ENCODE measurements at places on chromosomes 13 and 19.

DNA sequence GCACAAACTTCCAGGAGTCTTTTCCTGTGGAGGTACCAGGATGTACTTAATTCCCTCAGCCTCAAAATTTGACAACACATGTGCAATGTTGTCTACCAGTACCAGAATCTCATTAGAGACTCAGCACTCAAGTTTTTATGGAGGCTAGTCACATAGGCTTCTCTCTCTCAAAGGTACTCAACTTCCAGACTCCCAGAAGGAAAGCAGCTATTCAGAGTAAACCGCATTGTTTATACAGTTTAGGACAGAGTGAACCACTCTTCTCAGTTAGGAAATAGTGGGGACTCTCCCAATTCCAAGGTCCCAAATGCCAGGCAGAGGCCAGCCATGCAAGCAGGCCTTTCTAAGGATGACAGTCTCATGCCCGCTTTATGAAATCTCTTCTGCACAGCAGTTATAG lies 8.5 kb upstream of the C1QTNF9B start:
- no peak for DNase-seq

DNA sequence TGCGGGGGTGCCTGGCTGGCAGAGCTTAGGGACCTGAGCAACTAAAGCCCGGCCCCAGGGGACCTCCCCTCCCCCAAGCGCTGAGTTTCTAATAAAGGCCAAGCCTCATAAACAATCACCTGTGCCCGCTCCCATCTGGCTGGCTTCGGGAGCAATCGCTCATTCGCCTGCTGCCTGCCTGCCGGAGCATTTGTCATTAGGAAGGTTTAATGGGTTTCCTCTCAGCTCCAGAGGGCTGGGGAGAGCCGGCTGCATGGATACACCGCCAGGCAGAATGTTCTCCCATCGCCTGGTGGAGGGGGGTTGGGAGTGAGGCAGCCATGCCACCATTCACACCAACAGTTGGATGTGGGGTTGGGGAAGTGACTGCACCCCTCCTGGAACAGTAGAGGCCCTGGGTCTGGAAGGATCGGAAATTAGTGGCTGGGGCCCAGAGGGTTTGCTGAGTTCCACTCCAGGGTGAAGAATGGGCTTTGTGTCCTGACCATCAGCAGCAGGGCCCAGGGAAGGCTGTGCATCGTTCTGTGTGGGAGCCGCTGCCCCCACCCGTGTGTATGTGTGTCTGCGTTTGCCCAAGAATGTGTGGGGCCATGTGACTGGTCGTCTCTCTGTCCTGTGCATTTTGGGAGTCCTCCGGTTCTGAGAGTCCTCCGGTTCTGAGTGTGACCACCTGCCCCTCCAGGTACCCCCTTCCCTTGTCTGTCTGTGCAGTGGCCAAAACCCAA lies 15.3 kb downstream of the PIN1 start:
- no peak for DNase-seq

DNA sequence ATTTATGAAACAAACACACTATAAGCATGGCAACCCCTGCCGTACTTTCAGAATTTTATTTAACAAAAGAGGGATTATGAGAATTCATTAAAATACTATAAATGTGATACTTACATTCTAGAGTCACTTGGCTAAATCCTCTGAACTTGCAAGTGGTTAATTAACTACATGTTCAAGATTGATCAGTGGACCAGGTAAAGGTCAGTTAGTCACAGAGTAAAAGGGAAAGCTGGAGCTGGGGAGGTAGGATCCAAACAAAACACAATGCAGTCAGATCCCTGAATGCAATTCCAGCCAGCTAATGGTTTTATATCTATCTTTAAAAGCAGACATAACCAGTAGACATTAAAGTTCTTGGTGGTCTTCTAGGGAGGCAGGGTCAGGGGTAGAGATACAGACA lies 270.5 kb downstream of the DIAPH3 start:
- no peak for DNase-seq

GRCh38 chr19:17677002-17677401 lies 11.2 kb downstream of the UNC13A start:
- DNase-seq, result no peak

- DNase-seq, result no peak
These were observed 56.7 kb downstream of the RCBTB2 start for GRCh38 chr13:48476215-48476614.

GRCh38 chr13:43343645-43344044 lies 320.3 kb downstream of the DNAJC15 start:
- no peak for DNase-seq

GRCh38 chr19:17530586-17530985 lies 19.1 kb downstream of the PGLS start:
- DNase-seq, result no peak

GRCh38 chr19:37056776-37057175 lies 21.5 kb upstream of the ZNF420 start:
- no peak for DNase-seq

GRCh38 chr13:50613356-50613831 lies 230.1 kb downstream of the DLEU7 start:
- DNase-seq, result no peak

GRCh38 chr19:47081095-47081494 lies 32.5 kb downstream of the ZC3H4 start:
- no peak for DNase-seq

- no peak for DNase-seq
These were observed 47.4 kb upstream of the PCDH20 start for GRCh38 chr13:61463024-61463423.

DNA sequence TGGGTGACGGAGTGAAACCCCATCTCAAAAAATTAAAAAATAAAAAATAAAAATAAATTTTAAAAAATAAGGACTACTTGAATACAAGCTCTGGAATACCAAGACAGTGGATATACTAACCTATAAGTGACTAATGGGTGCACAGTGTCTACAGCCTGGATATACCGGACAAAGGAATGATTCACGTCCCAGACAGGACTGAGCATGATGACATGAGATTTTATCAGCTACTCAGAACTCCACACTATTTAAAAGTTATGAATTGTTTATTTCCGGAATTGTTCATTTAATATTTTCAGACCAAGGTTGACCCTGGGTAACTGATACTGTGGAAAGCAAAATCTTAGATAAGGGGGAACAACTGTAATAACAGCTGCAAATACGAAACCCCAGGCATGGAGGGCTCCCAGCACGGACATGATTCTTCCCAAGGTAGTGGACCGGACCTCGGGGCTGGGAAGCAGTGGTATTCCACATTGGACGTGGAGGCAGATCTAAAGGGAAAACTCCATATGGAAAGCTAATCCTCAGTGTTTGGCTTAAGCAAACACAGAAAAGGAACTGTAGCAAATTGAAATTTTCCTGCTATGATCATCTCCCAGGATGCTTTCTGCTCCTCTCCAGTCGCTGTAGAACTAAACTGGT lies 102.6 kb upstream of the TSHZ3 start:
- DNase-seq, result no peak
